ENCODE measurements at places on chromosomes 2 and 18.

GRCh38 chr2:170218931-170219330 is 41.0 kb downstream of the MYO3B start:
- no peak for DNase-seq

DNA sequence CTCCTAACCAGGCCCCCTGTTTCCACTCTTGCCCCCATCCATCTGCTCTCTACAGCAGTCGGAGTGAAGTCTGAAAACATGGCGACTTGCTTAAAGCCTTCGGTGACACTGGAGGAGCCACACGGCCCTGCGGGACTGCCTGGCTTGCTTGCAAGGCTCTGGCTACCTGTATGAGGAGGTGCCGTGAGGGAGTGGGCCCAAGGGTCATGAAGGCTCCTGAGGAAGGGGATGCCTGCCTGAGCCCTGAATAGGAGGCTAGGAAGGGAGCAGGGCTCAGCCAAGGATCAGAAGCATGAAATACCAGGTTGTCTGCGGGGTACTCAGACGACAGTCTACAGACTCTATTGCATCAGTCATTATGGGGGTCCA is 75.4 kb downstream of the EMX1 start:
- no peak for DNase-seq

DNA sequence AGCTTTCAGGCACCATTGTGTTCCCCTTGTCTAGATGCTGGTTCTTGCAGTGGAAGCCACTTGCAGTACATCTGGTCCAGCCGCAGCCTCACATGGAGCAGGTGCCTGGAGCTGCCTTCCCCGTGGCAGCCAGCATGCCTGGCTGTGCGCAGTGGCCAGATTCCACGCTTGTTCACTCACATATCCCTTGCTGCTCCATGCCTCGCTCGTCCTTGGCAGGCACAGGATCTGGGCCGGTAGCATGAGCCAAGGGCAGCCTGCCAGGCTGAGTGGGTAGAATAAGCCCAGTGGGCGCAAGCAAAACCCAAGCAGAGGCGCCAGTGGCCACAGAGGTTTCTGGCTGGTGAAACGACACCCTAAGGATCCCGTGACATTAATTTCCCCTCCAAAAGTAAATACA is 20.6 kb downstream of the TMX3 start:
- DNase-seq, result no peak

- no peak for DNase-seq
Observed at GRCh38 chr2:128578406-128579390, 260.0 kb upstream of the HS6ST1 start.

DNA sequence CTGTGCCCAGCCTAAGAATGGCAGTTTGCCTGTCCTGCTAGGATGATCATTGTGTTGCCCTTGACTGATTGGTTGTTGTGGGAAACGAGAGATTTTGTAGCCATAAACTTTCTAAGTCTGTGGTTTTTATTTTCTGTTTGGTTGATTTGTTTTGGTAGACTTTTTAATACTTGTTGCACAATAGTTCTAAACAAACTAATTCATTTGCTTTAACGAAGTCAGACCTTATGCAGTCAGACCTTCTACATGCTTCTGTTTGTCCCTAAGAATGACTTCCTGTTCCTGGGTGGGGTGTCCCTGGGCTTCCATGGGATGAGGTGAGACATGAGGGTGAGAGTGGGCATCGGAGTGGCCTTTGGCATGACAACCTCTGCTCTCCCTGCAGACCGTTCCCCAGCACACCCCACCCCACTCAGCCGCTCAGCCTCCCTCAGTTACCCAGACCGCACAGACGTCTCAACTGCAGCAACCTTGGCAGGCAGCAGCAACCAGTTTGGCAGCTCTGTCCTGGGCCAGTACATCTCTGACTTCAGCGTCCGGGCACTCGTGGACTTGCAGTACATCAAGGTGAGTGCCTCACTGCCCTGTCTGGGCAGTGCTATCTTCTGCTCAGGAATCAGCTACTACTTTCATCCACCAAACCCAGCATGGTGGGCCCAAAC is 7.8 kb upstream of the CNNM3 start:
- DNase-seq, result no peak

DNA sequence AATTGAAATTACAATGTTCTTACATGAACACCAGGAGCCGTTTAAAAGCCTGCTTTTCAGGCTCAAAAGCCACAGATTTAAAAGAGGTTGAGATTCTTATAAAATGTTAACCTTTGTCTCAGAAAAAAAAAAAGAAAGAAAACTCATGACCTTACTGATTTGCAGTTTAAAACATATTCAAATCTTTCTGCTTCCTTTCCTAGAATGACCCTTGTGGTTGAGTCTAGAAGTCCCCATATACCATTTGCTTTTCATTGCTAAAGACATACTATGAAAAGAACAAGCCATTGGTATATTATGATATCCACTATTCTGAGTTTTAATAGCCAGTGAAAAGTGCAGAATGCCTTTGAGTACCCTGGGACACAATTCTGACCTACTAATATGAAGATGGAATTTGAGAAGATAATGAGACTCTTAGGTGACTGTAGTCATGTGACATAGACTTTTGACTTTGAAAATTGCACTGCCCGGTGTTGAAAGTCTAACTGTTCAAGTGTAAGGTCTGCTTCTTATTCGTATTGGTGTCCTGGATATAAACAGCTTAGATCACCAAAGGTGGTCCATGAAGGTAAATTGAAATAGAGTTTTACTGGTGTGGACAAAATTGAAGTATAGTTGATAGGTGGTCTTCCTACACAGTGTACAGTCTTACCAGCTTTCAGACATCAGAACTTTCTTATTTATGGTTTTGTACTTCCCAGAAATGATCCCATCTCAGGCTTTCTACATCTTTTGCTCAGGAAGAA is 117.0 kb downstream of the DOCK10 start:
- no peak for DNase-seq
